ENCODE measurements at places on chromosomes 1 and 21. TPM values are rescaled to one million over a fixed set of nuclear protein-coding genes. Genes with fewer than 3 reads are reported as not detected.

DNA sequence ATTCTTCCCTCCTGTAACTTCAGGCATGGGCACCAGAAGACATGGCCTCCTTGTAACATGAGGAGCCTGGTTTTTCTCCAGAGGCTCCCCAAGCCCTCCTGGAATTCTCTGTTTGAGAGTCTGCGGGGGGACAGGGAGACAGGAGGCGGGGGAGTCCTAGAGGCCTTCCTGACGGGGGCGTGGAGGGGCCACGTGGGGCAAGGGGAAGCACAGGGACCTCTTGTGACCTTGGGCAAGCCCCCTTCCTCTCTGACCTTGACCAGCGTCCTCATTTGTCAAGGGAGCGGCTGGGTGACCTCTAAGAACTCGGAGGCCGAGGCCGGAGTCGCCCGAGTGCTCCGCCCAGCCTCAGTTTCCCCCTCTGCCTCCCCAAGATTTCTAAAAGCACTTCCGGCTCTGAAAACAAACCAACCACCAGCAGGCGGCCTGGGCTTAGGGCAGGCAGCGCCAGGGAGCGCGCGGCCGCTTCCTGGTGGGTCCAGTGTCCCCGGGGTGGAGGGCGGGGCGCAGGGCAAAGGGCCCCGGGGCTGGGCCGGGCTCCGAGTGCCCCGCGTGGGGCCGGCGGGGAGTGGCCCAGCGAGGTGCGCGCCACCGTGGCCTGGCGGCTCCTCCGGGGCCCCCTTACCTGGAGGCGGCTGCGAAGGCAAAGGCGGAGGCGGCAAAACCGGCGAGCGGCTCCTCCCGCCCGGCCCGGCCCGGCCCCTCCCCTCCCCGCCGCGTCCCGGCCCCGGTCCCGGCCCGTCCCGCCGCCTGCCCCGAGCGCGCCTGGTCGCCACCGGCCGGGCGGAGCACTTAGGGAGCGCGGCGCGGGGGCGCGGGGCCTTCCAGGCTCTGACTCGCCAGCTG lies at the start of gene TMCO4:
TMCO4 (minus strand) TSS at position 687 of the 846 bp plus-strand sequence. CDS start 19,158 bp downstream, outside the sequence.
- peak; percentile 75 for DNase-seq

The LRRC53 gene
- not detected for total RNA-seq

- no peak for DNase-seq
Measured at GRCh38 chr21:39097335-39097861, 85.9 kb downstream of the PSMG1 start.

The OR6N1 gene
- not detected for total RNA-seq

DNA sequence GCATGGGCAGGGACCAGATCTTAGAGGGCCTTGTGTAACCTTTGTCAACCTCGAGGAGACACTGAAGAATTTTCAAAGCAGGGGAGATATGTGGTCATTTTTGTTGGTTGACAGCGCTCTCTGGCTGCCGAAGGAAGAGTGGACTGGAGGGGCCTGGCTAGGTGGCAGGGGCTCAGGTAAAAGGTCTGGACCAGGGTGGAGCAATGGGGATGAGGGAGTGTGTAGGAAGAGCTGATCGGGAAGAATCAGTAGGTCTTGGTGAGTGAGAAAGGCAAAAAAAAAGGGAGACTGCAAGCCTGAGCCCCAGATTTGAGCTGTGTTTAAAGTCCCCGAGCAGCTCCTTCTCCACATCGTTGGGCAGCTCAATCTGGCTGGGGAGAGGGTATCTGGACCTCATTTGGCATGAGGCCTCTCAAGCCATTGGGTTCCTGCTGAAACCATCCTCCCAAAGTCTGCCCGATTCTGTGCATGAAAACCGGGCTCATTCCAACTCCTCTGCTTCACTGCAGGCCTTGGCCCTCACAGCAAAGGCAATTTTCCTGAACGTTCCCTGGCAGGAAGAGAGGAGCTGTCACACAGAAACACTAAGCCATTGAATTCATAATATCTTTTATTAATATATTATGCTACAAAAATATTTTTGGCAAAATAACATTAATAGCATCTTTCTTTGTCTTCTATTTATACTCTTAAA lies 237.1 kb downstream of the TRABD2B start:
- DNase-seq: no peak

GRCh38 chr1:52142220-52143183 lies 613 bp downstream of the ZFYVE9 start:
- peak; percentile 50 for DNase-seq

- DNase-seq: no peak
Measured at GRCh38 chr21:44535963-44536362, 4.0 kb downstream of the KRTAP10-1 start.

The MX1 gene
- 35.4 TPM for total RNA-seq

DNA sequence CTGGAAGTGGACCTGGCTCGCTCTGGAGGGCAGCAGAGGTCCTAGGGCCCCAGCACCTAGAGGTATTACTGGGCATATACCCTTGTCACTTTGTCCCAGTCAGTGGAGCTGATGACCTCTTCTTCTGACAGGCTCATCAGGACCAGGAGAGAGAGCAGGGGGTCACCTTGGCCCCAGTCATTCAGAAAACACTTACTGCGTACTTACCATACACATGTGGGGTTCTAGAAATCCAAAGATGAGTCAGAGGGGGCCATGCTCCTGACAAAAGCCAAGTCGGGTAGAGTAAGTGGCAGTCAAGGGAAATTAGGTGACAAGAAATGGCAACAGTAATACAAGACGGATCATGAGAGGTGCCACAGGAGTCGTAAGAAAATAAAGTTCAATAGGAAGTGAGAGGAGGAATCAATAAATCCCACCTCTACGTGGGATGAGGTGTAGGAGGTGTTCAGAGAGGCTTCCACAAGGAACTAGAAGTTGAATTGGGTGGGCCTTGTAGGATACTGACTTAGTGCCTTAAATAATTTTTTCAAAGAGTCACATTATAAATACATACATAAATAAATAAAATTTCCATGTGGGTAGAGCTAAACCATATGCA lies 6.8 kb downstream of the KCNC4 start:
- DNase-seq: no peak

The ANKRD35 gene
- total RNA-seq: 3.8 TPM

DNA sequence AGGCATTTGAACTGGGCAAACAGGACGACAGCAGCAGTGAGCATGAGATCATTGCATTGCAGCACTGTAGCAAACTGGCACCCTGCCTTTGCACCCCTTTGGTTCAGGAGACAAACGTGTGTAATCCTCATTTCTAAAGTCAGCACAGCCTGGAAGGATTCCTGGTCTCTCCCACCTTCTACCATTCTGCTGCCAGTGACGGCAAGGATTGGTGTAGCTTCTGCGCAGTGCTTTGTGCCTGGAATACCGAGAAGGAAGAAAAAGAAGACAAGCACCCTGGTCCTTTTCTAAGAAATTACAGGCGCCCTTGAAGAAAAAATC lies 805.3 kb downstream of the USP25 start:
- peak; percentile 95 for DNase-seq

The LCE1B gene
- not detected for total RNA-seq

DNA sequence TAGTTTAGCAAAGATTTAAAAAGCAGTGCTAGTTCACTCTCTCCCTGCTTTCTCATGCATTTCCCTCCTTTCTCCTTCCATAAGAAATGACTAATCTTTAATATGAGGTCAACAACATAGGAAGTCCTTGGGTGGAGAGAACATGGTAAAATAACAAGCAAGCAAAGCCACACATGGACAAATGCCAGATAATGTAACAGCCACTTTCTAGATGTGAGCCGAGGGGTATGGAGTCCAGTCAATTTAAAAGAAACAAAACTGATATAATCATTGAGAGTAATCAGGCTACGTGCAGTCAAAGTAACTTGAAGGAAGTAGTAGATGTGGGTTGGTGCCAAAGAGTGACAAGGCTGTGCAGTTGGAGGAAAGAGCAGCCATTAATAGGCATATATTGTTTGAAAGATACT lies 69.6 kb downstream of the DUSP10 start:
- DNase-seq: no peak

The DCDC2B gene
- not detected for total RNA-seq

DNA sequence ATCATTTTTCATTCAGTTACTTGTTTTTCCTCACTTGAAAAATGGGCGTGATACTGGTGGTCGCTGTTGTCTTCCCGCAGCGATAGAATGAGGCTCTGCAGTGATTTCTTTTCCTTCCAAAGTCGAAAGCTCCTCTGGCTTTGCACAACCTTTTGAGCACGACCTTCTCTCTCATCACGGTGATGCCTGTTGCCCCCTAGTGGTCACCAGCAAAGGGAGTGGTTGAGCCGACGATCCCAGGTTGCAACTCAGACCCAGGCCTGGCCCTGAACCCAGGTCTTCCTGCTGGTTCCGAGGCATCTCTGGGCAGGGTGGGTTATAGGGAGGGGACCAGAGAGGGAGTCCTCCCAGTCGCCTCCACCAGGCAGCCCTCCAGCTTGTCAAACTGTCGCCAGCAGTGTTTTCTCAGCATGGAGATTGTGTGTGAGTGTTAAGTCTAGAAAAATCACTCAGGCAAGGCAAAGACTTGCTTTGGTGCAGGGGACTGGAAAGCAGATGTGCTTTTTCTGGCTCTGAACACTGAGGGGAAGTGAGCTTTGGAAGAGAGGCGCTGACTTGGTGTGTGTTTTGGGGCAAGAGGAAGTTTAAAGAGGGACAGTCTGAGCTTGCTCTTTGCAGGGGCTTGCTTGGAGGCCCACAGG lies 285.3 kb downstream of the CAMTA1 start:
- DNase-seq: peak; percentile 46

DNA sequence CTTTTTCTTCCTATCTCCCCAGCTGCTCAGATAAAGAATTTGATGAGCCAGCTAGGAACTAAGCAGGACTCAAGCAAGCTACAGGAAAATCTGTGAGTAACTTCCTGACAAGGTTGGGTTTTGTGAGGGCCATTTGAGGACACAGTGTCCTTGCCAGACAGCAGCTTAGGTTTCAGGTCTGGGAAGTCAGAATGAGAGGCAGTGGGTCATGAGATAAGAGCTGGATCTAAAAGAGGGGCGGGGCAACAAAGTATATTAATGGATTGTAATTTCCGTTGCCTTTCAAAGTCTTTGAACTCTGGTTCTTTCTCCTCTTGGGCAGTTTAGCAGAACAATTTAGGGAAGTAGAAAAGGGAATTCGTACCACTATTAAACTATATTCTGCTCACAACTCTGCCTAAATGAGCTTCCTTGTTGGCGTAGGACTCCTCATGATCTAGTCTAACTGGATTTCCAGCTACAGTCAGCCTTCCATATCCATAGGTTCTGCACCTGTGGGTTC lies 16.6 kb downstream of the STX12 start:
- peak; percentile 76 for DNase-seq

DNA sequence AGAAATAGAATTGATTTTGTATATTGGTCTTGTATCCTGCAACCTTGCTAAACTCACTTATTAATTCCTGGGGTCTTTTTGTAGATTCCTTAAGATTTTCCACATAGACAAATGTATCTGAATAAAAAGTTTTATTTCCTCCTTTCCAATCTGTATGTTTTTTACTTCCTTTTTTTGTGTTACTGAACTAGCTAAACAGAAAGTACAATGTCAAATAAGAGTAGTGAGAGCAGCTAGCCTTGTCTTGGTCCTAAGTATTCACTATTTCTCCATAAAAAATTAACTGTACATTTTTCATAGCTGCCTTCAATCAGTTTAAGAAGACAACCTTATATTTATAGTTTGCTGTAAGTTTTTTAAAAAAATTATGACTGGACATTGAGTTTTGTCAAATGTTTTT lies 74.9 kb downstream of the FASLG start:
- no peak for DNase-seq

The TNNT2 gene
- not detected for total RNA-seq

- no peak for DNase-seq
Measured at GRCh38 chr1:26450908-26451307, 18.8 kb downstream of the DHDDS start.

The FCRL5 gene
- 1.2 TPM for total RNA-seq

The SH2D2A gene
- 2.5 TPM for total RNA-seq

GRCh38 chr1:151325646-151326429 lies 1.4 kb downstream of the PI4KB start:
- DNase-seq: no peak

The S100A4 gene
- total RNA-seq: 85.6 TPM

DNA sequence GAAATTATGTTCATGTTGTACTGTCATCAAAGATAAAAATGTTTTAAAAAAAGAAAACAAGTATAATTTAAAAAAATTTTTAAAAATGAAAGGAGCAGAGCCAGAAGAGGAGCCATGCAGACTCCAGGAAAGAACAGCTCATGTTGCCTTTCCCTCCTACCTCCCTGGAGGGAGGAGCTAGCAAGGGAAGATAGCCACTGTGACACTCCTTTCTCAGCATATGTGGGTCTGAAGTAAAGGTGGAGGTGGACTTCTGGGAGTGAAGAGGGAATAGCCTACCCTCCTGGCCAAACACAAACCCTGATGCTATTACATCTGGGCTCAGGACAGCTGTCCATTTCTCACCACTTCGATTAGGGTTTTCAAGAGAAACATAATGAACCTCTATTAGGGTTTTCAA lies 54.2 kb downstream of the SLC2A1 start:
- DNase-seq: no peak

The MNDA gene
- total RNA-seq: 8.5 TPM

GRCh38 chr1:53505401-53505800 lies 46.2 kb downstream of the DMRTB1 start:
- DNase-seq: peak; percentile 57

DNA sequence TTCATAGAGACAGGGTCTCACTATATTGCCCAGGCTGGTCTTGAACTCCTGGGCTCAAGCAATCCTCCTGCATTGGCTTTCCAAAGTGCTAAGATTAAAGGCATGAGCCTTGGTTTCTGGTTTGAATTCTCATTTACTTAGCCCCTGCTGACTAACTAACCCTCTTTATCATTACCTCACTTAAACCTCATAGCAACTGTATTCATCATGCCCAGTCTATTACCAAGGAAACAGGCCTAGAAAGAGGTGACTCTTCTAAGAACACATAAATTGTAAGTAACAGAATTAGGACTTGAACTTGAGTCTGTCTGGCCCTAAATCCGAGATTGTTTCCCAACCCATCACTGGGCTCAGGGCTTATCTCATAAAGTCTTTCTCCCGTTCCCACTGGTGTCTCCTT lies 44.2 kb downstream of the TMEM53 start:
- DNase-seq: no peak

DNA sequence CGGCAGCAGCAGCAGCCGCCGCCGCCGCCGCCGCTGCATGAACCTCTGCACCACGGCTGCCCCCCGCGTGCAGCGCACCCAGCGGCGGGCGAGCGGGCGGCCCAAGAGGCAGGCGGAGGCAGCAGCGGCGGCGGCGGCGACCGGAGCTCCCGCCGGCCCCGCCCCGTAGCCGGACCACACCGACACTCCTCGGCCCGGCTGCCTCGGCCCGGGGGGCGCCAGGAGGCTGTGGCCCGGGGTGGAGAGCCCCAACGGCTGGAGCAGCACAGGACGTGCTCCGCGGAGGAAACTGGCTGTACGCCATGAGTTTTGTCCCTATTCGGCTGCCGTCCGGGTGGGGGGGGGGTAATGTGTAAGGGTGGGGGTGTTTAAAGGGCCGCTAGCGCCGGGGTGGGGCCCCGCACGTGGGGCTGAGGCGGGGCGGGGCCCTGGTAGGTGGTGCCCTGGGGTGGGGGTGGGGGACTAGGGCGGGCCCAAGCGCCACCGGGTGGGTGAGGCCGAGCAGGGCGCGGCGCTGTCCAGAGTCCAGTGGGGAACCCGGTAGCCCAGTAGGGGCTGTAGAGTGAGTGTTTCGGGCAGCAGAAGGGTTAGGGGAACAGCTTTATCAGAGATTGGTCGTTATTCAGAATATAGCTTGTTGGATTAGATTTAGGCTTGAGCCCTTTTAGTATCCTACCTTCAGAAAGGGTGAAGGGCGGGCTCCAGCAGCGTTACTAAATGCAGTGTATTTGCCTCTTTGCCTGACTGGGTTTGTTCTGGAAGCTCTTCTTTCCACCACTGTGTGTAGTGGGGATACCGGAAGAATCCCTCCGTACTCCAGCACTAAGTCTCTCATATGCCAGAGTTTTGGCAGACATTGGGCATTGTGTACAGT lies at the start of gene FAM78B:
FAM78B (minus strand) TSS at position 304 of the 874 bp plus-strand sequence. CDS start 753 bp downstream, outside the sequence.
- peak; percentile 77 for DNase-seq

The GNL2 gene
- 27.1 TPM for total RNA-seq

Data from thyroid gland (tissue), 4 donors.